Epithelial cell of proximal tubule (primary cell): ENCODE measurements at places on chromosomes 5 and 9. TPM values are rescaled to one million over a fixed set of nuclear protein-coding genes. Genes with fewer than 3 reads are reported as not detected.

Gene BNC2
- total RNA-seq: 2.9 and 3.7 TPM in 2 replicates

Gene GRM6
- total RNA-seq: not detected in 2 replicates

Gene OCLN
- total RNA-seq: 21.6 and 29.8 TPM in 2 replicates

Gene FBXO4
- 4.2 and 9.9 TPM in 2 replicates for total RNA-seq

Gene ABHD17B
- total RNA-seq: 16.9 and 23.4 TPM in 2 replicates

Gene VCAN
- total RNA-seq: 185 and 323 TPM in 2 replicates

Gene AK8
- 0.14 and 0.46 TPM in 2 replicates for total RNA-seq

Gene PLAC8L1
- 0.58 TPM in 1 of 2 replicates, not detected in the other for total RNA-seq

Gene PCDHGA8
- total RNA-seq: 0.14 and 1.0 TPM in 2 replicates

Gene DMRT3
- 0.29 and 1.4 TPM in 2 replicates for total RNA-seq

Gene ZDHHC11
- total RNA-seq: 1.5 and 3.3 TPM in 2 replicates

Gene ARSK
- total RNA-seq: 6.1 and 8.7 TPM in 2 replicates

Gene ZNF883
- total RNA-seq: 3.4 and 5.3 TPM in 2 replicates

Gene ANKRD18B
- 3.1 and 3.4 TPM in 2 replicates for total RNA-seq

Gene LCN15
- not detected in 2 replicates for total RNA-seq

Gene GNA14
- 0.12 and 0.14 TPM in 2 replicates for total RNA-seq

Gene UNC5A
- total RNA-seq: 0.07 and 1.2 TPM in 2 replicates

Gene CARTPT
- not detected in 2 replicates for total RNA-seq

Gene OR2Y1
- total RNA-seq: not detected in 2 replicates

Gene NSD1
- 27.2 and 30.6 TPM in 2 replicates for total RNA-seq

Gene LCN12
- total RNA-seq: 1.2 TPM in 1 of 2 replicates, not detected in the other

Gene MXD3
- 41.9 and 42.7 TPM in 2 replicates for total RNA-seq

Gene TSSK1B
- not detected in 2 replicates for total RNA-seq

Gene SIL1
- 29.3 and 32.3 TPM in 2 replicates for total RNA-seq

Gene CCDC192
- not detected in 2 replicates for total RNA-seq

Gene IFNA4
- total RNA-seq: not detected in 2 replicates

Gene C9orf153
- not detected in 2 replicates for total RNA-seq

Gene EGFL7
- total RNA-seq: 15.6 and 35.0 TPM in 2 replicates

Gene LRRC19
- total RNA-seq: not detected in 2 replicates

Gene CCDC69
- 3.0 and 3.4 TPM in 2 replicates for total RNA-seq

Gene ZMAT2
- 38.3 and 43.6 TPM in 2 replicates for total RNA-seq

Gene GABRA1
- not detected in 2 replicates for total RNA-seq

Gene HRH2
- 0.29 and 0.65 TPM in 2 replicates for total RNA-seq

Gene THG1L
- total RNA-seq: 10.7 and 19.3 TPM in 2 replicates

Gene GDF9
- 0.14 and 0.52 TPM in 2 replicates for total RNA-seq

Gene ZNG1C
- total RNA-seq: 12.9 and 22.4 TPM in 2 replicates

Gene MSX2
- total RNA-seq: 1.1 and 3.7 TPM in 2 replicates

Gene ENDOG
- total RNA-seq: 57.6 and 61.8 TPM in 2 replicates

Gene FOXD4L4
- total RNA-seq: not detected in 2 replicates

Gene SLIT3
- total RNA-seq: 0.36 and 3.1 TPM in 2 replicates

Gene DDX4
- not detected in 2 replicates for total RNA-seq

Gene LURAP1L
- 5.2 and 11.8 TPM in 2 replicates for total RNA-seq

Gene LCP2
- not detected in 2 replicates for total RNA-seq

Gene HARS2
- total RNA-seq: 33.9 and 39.5 TPM in 2 replicates

Gene DMXL1
- total RNA-seq: 10.6 and 11.9 TPM in 2 replicates

Gene PCA3
- not detected in 2 replicates for total RNA-seq

Gene CCDC152
- 2.7 TPM in 2 replicates for total RNA-seq

Gene PCDHGB7
- total RNA-seq: 0.65 and 2.8 TPM in 2 replicates

Gene OGN
- not detected in 2 replicates for total RNA-seq

Gene CCNO
- 1.8 and 3.0 TPM in 2 replicates for total RNA-seq

Gene PCDHGC3
- 9.8 and 23.2 TPM in 2 replicates for total RNA-seq

Gene SAXO1
- not detected in 2 replicates for total RNA-seq

Gene SLC36A3
- not detected in 2 replicates for total RNA-seq

Gene BAAT
- total RNA-seq: 0.07 TPM in 1 of 2 replicates, not detected in the other

Gene EGR1
- 2.2 and 6.7 TPM in 2 replicates for total RNA-seq
